ENCODE measurements at places on chromosomes 13 and 19. TPM values are rescaled to one million over a fixed set of nuclear protein-coding genes. Genes with fewer than 3 reads are reported as not detected.

- DNase-seq: no peak
Observed at GRCh38 chr13:95296326-95296925, 4.8 kb downstream of the ABCC4 start.

- DNase-seq: no peak
Observed at GRCh38 chr13:64718116-64718515, 2512.0 kb downstream of the PCDH9 start.

DNA sequence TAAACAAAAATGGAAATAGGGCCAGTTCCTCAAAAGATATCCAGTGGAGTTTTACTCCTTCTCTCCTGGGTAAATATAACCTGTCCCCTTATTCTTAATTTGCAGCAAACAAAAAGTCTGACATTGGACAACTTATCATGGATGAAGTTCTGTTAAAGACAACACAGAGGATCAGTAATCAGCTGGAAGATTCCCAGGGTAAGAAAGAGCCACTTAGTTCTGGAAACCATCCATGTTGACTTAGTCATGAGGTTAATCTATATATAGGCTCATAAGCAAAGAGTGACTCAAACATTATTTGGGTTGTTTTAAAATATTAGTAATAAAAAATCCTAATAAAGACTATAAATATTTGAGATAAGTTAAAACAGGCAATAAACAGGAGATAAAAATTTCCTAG is 40.5 kb upstream of the EBPL start:
- no peak for DNase-seq

GRCh38 chr19:11551603-11552235 is 7.3 kb downstream of the ELOF1 start:
- DNase-seq: no peak

DNA sequence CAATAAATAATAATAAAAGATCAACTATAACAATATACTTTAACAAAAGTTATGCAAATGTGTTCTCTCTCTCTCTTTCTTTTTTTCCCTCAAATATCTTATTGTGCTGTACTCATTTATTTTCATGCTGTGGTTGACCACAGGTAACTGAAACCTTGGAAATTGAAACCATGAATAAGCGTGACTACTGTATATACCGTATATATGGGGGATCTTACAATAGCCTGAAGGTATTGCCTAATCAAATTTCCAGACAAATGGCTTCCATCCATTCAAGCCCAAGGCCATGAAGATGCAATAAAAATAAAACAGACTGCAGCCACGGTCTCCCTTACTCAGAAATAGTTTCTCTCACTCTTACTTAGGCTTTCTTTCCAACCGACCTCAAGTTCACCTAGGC is 98.3 kb downstream of the SLITRK6 start:
- DNase-seq: no peak

GRCh38 chr13:80086304-80086721 is 254.6 kb downstream of the SPRY2 start:
- DNase-seq: no peak

- DNase-seq: peak; percentile 64
Observed at GRCh38 chr19:47549261-47549862, 23.6 kb downstream of the ZNF541 start.

- DNase-seq: no peak
Observed at GRCh38 chr13:109665240-109665639, 121.1 kb downstream of the IRS2 start.

- DNase-seq: no peak
Observed at GRCh38 chr13:79937311-79937710, 403.6 kb downstream of the SPRY2 start.

DNA sequence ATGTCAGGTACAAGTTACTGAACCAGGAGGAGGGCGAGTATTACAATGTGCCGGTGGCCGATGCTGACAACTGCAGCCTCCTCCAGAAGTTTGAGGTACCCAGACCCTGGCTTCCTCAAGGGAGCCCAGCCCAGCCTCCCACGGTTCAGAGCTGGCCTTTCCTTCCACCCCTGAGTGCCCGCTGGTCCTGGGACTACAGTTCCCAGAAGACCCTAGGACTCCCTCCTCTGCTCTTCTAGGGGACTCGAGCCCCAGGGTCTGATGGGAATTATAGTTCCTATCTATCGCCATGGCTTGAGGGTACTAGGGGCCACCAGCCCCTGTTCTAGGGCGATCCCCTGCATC is 11.0 kb downstream of the PRKCG start:
- DNase-seq: no peak

- no peak for DNase-seq
Observed at GRCh38 chr13:31627097-31627845, 112.1 kb upstream of the RXFP2 start.

DNA sequence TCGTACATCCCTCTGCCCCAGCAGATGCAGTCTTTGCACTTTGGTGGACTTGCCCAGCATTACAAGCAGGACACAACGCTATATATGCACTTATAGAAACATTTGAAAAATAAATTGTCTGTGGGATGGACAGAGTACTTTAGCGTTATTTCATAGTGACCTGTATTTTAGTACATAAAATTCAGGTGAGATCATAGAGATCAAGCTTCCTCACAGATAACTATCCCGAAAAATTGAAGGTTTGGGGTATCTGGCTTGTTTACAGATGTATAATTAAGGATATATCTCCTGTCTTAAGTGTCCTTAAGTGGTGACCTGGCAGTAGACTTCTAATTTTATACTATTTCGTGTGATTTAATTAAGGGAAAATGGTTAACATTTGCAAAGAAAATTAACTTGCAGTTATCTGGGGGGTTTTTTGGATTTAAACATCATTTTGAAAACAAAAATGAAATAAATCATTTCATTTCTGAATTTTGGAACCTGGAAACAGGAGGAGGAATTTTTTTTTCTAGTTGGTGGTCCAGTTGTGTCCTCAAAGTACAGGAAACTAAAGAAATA is 977 bp upstream of the MAB21L1 start:
- no peak for DNase-seq

DNA sequence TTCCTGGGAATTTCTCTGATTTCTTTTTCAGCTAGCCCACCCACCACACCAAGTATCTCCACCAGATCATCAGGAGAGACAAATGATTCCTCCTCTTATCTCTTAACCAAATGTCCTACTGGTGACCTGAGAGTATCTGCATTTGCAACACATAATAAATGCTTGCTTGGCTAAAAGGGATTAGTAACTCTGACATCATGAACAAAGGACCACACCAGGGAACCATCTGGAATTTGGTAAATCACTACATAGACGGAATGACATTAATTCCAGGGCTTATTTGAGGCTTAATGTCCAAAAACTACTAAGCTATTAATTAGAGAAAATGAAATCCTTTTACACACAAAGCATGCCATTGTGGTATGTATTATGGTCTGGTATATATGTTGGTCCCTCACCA is 139.0 kb downstream of the RAP2A start:
- no peak for DNase-seq

DNA sequence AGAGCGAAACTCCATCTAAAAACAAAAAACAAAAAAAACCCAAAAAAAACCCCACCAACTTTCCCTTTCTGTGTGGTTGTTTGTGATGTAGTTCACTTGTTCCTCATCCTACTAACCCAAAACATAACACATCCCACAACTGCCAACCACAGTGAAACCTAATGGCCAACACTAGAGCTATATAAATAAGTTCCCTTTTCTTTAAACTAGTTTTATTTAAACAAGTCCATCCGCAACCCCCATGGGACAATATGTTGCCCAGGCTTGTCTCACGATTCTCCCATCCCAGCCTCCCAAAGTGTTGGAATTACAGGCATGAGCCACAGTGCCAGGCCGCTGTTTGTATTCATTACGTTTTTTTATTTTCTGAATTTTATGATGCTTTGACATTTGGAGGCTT is 71.2 kb upstream of the ADGRE5 start:
- DNase-seq: no peak

GRCh38 chr13:64538711-64539110 is 2691.4 kb downstream of the PCDH9 start:
- no peak for DNase-seq

DNA sequence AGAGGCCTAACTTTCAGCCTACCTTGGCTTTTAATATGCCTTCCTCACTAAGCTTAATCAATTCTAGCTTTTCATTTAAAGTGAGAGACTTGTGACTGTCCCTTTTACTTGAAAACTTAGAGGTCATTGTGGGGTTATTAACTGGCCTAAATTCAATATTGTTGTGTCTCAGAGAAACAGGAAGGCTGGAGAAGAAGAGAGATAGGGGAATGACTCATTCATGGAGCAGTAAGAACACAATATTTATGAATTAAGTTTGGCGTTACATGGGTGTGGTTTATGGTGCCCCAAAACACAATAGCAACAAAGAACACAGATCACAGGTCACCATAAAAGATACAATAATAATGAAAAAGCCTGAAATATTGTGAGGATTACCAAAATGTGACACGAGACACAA is 612.1 kb downstream of the TBC1D4 start:
- DNase-seq: no peak

GRCh38 chr13:44128552-44129001 is 245.0 kb upstream of the SERP2 start:
- DNase-seq: no peak

The DBP gene
- total RNA-seq: 8.9 TPM

The TUBGCP3 gene
- 29.8 TPM for total RNA-seq

The PLVAP gene
- total RNA-seq: 21.9 TPM

The NLRP5 gene
- not detected for total RNA-seq

The PROZ gene
- total RNA-seq: not detected

The REX1BD gene
- 51.7 TPM for total RNA-seq

The ODAD3 gene
- 0.55 TPM for total RNA-seq

All from left lung (tissue), 14 donors.